ENCODE measurements at places on chromosomes 6 and 20.

DNA sequence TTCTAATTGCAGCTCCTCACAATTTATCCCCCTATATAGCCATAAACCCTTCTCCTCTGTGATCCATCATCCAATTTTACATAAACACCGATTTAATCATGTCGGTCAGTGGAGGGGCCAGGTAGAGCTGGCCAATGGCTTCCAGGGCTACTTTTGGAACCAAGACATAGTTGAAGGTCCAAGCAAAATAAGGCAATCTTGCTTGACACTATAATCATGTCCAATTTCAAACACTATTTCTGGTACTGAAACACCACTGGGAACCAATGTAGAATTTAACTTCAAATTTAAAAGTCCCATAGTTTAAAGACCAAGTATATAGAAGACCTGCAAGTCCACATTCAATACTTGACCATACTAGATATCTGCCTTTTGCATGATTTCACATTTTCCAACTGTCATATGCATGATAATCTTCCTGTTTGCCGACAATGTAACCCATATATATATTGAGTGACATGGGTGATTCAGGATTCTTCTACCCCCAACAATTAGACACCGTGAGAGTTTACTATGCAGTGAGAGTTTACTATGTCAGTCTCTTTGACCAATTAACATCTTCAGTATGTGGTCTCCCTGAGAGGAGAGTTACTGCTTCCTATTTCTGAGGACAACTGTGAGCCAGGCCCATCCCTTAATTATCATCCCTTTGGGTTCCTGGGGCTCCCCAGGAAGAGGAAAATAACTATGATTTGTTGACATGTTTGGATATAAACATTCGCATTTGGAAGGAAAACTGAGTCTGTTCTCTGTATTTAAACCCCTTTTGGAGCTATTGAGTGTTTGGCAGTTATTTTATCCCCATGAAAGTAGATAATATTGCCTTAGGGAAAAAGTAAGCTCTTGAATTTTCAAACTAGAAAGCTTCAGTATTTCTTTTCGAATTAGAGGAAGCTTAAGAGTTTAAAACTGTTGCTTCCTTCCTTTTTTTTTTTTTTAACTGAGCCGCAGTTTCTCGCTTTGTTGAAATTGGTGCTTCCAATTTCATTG is 31.8 kb downstream of the SAMD3 start:
- DNase-seq = no peak

DNA sequence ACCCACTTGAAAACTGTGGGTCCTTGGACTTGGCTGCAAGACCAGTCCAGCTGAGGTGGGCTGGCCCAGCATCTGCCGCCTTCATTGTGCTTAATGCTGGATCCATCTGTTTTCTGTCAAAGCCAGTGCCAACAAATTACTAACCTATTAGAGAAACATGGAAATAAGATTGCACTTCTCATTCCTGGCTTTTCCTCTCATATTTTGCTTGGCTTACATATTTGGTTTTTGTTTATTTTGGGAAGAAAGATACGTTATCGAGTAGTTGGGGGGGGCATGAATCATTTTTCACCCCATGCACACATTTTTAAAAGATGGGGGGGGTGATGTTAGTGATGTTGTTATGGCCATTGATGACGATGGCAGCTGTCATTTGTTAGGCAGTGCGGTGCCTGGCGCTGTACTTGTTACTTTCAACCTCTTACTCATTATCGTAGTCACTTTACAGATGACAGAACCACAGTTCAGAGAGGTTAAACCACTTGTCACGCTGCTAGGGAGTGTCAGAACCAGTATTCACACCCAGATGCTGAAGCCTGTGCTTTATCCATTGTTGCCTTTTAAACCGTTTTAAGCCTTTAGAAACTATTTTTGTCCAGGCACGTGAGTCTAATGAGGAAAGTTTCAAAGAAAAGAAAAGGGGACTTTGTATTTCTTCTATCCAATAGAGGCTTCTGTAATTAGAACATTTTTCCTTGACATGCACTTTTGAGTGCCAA is 180.0 kb downstream of the TMEM242 start:
- DNase-seq = no peak

- DNase-seq = no peak
Observed at GRCh38 chr6:136655239-136656014, 105.2 kb upstream of the MAP7 start.

GRCh38 chr6:111456208-111456607 is 26.8 kb downstream of the REV3L start:
- no peak for DNase-seq

DNA sequence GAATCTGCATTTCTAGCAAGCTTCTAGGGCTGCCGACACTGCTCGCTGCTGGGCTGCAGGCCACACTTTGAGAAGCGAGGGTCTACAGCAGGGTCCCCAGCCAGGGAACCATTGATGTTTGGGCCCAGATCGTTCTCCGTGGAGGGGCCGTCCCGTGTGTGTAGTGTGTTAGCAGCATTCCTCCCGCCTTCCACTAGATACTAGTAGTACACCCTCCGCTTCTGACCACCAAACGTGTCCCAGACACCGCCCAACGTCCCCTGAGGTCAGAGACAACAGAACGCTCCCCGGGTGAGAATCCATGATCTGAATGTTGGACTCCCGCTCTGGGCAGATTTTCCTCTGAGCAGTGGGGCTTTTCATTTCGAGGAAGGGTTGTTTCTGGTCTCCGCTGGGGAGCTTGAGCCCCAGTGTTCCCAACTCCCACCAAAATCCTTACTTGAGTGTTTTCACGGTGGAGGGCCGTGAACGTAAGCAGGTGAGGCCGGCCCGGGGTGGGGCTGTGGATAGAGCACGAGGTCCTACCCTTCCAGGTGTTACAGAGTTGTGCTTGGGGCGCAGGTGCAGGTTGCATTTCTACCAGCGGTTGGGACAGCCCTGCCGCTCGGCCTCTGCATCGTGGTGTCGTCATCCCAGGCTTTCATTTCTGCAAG is 124.6 kb downstream of the SYCP2 start:
- DNase-seq = no peak

GRCh38 chr6:37732688-37733087 is 35.0 kb upstream of the MDGA1 start:
- DNase-seq = no peak

- no peak for DNase-seq
Observed at GRCh38 chr6:163296835-163297519, 117.5 kb upstream of the QKI start.

GRCh38 chr6:170290296-170291128 is at the start of gene DLL1:
Gene DLL1 (minus strand): TSS chr6:170291078. CDS start chr6:170290139, 939 bp downstream.
- DNase-seq = peak; percentile 72

Data from right lobe of liver (tissue), 6 donors.